Brain pericyte (primary cell): ENCODE measurements at places on chromosomes 6 and 20.

DNA sequence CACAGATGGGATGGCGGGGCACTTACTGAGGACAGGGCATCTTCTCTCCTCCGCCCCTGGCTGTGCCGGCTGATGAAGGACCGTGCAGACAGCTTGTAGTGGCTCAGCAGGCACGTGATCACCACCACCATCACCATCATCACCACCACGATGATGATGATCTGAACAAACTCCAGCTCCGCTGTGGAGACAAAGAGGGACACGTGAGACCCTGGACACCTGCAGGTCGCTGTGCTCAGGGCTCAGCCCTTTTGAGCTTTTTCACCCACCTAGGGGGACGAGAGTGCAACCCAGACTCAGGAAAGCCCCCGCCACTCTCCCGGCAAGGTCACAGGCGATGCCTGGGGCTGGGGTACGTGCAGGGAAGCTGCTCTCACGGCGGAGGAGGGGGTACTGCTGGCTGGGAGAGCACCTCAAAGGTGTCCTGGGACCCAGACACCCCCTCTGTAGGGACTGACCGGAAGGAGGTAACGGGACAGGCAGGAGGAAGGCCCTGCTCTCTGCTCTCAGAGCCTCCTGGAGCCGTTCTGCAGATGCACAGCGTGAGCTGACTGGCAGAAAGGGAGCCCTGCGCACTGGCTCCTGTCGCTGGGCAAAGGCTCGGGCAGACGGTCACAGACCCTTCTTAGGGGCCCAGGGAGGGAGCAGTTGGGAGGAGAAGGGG, 39.4 kb upstream of the ZBP1 start:
- DNase-seq: no peak

DNA sequence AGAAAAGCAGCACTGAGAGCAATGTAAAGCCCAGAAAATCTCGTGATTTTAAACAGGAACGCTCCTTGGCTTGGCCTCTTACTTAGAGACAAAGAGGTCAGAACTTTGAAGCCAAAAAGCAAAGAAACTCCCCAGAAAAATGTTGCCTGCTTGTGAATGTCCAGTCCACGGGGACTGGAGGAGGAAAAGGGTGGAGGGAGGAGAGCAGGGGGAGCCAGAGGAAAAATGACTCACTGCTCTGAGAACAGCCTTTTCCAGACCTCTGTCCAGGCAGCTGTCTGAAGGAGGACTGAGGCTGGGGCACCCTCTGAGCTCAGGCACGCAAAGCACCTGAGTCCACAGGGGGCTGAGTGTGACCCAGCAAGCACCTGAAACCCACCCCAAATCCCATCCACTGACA, 64.7 kb downstream of the TRAM2 start:
- peak; percentile 61 for DNase-seq

DNA sequence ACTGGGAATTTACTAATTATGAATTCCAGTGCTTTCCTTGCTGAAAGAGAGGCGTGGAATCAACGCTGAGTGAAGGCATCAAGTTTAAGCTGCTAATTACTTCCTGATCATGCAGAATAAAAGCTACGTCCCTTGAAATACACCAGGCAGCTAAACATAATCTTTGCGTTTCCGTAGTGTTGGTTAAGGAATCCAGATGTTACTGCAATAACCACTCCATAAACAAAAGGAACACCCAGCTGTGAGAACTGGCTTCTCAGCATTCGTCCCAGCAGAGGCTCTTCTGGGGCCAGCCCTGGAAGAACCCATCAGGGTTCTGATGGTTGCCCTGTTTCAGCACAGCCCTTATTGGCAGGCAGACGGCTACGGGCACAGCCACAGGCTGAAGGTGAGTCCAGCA, 111.4 kb downstream of the CDH26 start:
- DNase-seq: no peak

DNA sequence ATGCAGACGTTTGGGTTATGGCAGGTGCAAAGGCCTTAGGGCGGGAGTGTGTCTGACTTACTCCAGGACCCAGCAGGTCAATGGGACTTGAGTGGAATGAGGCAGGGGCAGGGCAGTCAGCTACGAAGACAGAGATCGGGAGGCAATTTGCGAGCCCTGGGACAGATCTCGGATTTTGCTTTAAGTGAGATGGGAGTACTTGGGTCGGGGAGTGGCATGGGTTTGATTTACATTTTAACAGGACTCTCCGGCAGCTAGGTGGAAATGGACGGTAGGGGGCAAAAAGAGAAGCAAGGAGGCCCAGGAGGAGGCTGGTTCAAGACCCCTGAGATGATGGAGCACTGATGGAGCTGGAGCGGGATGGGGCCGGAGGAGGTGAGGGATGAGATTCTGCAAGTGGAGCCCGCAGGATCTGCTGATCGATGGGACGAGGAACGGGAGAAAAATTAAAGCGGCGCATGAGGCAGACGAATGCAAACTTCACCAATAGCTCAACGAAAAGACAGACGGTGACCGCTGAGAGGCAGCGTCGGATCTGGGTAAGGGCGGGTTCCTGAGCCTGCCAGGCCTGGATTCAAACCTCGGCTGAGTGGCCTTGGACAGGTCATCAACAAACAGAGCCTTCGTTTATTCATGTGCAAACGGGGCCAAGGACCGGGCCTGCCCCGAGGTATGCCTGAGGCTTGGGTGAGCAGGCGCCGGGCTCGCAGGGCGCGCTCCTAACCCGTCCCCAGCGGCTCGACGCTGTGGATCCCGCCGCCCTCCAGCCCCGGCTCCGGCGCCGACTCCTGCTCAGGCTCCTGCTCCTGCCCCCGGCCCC, 756 bp upstream of the RBCK1 start:
- DNase-seq: peak; percentile 59

- no peak for DNase-seq
Measured at GRCh38 chr20:56501116-56501515, 23.4 kb upstream of the FAM209A start.

DNA sequence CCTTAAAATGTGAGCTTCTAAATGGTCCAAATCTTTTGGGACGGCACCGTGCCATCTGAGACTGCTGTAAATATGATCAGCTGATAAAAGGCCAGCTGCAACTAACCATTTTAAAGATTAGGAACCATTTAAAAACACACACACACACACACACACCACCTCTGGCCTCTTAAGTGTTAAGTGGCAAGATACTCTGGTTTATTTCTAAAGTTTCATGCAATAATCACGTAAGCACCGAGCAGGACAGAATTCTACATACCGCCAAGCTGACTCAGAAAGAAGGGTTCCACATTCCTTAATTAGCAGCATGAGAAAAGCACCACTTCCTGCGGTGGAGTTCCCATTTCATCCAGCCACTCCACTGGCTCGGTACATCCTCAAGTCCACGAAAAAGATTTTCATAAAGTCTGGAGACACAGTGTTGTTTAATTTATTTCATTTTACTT, 17.8 kb upstream of the ZNF217 start:
- DNase-seq: no peak

- DNase-seq: no peak
Measured at GRCh38 chr20:9119776-9120175, 50.9 kb downstream of the PLCB4 start.

GRCh38 chr6:108955329-108955949, 107.2 kb downstream of the ARMC2 start:
- DNase-seq: no peak

DNA sequence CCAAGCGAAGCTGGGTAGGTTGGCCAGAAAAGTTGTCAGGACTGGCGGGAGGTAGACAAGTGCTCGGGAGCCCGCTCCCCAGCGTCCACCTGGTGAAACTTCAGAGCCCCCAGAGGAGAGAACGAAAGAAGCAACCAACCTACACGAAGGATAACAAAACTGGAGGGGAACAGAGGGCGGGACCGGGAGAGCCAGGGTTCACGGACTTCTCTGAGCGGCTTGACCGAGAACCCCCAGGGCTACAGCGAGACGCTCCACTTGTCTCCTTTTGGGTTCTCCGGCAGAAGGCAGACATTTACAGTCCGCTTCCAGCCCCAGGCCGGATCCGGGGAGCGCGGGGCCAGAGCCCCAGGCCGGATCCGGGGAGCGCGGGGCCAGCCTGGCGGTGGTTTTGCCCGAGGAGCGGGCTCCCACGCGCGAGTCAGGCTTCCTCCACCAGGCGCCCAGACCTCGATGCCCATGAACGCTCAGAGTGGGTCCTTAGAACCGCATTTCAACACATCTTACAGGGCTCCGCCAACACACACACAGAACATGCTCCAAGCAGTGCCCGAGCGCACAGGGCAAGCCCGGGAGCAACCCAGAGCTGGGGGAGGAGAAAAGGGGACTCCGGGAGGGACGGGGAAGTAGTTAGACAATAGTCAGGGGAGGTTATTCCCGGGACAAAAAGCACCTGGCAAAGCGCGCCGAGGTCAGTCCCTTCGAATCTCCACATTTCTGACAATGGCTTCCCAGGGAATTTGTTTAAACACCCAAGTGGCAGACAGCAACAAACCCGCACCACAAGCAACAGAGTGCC, 1.1 kb downstream of the PTPRK start:
- no peak for DNase-seq

GRCh38 chr20:1888796-1889463, 6.3 kb upstream of the SIRPA start:
- DNase-seq: no peak

DNA sequence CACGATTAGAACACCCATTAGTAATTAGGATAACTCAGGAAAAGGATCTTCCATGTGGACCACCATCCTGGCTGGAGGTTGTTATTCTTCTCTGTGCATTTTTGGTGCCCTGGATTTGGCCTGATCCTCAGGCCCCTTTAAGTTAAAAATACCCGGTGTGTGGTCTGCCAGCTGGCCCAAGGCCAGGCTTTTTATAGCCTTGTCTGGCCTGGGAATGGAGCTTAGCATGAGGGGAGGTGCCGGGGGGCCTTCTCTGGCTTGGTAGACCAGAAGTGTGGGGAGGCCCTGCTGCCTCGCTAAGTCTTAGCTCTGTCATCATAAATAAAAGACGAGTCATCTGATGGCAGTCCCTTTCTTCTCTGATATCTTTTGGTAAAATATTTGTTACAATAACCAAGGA, 71.4 kb downstream of the ARID1B start:
- no peak for DNase-seq

- DNase-seq: peak; percentile 72
Measured at GRCh38 chr20:33846291-33846935, 35.3 kb downstream of the CHMP4B start.

DNA sequence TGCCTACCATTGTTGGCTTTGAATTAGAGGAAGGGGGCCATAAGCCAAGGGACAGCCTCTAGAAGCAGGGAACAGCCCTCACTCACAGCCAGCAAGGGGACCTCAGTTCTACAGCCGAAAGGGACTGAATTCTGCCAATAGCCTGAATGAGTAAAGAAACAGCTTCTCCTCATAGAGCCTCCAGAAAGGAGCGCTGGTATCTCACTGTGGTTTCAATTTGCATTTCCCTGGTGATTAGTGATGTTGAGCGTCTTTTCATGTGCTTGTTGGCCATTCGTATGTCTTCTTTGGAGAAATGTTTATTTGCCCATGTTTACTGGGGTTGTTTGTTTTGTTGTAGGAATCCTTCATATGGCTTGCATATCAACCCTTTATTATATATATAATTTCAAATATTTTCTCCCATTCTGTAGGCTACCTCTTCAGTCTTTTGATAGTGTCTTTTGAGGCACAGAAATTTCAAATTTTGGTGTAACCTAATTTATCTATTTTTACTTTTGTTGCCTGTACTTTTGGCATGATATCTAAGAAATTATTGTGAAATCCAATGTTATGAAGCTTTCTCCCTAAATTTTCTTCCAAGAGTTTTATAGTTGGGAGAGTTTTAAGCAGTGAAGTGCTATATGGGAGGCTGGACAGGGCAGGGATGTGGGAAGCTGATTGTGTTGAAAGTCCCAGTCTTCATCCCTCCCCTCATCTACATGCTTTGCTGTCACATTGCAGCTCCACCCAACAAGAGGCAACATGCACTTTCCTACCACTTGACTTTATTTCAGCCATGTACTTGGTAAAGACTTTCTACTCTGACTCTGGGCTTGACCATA, 82.3 kb upstream of the SHLD1 start:
- DNase-seq: no peak

DNA sequence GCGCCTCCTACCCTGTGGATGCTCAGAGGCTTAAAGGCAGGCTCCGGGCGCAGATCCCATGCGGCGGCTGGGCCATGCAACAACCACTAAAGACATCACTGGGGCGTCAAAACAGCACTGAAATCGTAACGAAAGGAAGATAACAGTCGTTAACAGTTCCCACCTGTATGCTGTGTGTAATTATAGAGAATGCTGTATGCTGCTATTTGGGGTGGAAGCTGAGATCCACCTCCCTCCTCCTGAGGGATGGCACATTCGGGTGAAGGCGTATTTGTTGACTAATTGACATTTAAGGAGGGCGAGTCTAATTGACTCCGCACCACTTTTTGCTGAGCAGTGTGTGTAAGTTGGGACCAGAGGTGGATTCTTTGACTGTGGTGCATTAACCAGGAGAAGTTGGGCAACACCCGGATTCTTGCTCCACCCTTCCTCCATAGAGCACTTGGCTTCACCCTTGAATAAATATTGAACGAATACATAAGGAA, 687 bp downstream of the SLC35A1 start:
- DNase-seq: no peak

- DNase-seq: no peak
Measured at GRCh38 chr20:41314386-41314785, 3.1 kb downstream of the ZHX3 start.
